ENCODE measurements at places on chromosomes 7 and 10. TPM values are rescaled to one million over a fixed set of nuclear protein-coding genes. Genes with fewer than 3 reads are reported as not detected.
A peak's percentile ranks its signal among the peaks of the same experiment; 100 is the strongest.

The SP4 gene
- total RNA-seq = 4.4 TPM

The FKBP9 gene
- total RNA-seq = 111 TPM

The COMMD3 gene
- total RNA-seq = 69.4 TPM

The TAS2R5 gene
- 4.7 TPM for total RNA-seq

The TAC1 gene
- not detected for total RNA-seq

The HHEX gene
- 0.19 TPM for total RNA-seq

The BAIAP2L1 gene
- total RNA-seq = 60.7 TPM

The SFRP5 gene
- not detected for total RNA-seq

DNA sequence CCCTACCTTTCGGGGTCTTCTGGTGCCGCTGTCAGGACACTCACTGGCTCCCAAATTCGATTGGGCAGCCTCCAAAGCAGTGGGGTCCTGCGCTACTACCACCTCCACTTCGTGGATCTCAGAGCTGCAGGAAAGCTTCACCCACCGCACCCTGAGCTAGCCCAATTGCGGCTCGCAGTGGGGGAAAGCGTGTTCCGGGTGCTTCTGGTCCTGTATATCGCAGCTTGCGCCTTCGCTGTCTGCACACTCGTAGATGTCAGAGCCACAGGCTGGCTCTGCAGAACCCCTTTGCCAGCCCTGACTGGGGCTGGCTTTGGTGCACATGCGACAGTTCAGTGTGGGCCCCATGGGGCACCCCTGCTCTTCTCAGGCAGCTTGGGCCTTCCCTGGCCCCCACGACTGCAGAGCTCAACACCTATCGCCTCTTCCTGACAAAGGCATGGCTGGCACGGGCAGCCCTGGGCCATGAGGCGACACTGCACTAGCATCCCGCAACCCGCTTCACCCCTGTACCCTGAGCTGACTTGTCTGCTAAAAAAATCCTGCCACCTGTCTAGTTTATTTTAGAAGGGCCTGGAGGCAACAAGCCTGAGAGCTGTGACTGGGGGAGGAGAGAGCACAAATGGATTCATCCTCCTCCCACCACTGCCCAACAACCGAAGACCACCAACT is 78.7 kb upstream of the ABI1 start:
- no peaks in the 10 kb centered on the region for H3K27me3 ChIP-seq
- no peak overlapping the region for H3K4me3 ChIP-seq
- no peaks in the 10 kb centered on the region for H3K36me3 ChIP-seq
- DNase-seq = no peak
- H3K4me1 ChIP-seq = no peaks in the 10 kb centered on the region

DNA sequence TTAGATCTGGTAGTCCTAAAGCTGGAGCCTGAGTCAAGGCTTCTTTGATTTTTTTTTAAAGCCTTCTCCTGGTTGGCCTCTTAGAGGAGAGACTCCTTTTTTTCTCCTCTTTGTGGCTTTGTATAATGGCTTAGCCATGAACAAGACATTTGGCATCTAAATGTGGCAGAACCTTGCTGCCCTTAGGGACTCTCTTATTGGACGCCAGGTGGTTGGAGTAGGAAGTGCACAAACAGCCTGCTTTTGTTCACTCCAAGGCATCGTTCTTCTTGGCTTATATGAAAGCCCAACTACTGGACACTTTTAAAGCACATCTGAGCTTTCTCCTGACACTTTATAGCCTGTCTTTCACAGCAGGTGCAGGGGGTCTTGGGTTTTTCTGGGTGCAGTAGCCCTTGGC is 25.0 kb downstream of the ZPBP start:
- H3K4me3 ChIP-seq = peak overlapping the region; percentile 60
- peak; percentile 35 for DNase-seq
- peaks cover 5% of the 10 kb centered on the region for H3K27me3 ChIP-seq
- H3K27ac ChIP-seq = no peak overlapping the region
- peaks cover 13% of the 10 kb centered on the region for H3K4me1 ChIP-seq
- no peaks in the 10 kb centered on the region for H3K36me3 ChIP-seq

- H3K4me3 ChIP-seq = no peak overlapping the region
- no peak overlapping the region for H3K27ac ChIP-seq
- H3K36me3 ChIP-seq = peaks cover 4% of the 10 kb centered on the region
- DNase-seq = no peak
Measured at GRCh38 chr10:72049969-72050781, 38.2 kb downstream of the SPOCK2 start.

DNA sequence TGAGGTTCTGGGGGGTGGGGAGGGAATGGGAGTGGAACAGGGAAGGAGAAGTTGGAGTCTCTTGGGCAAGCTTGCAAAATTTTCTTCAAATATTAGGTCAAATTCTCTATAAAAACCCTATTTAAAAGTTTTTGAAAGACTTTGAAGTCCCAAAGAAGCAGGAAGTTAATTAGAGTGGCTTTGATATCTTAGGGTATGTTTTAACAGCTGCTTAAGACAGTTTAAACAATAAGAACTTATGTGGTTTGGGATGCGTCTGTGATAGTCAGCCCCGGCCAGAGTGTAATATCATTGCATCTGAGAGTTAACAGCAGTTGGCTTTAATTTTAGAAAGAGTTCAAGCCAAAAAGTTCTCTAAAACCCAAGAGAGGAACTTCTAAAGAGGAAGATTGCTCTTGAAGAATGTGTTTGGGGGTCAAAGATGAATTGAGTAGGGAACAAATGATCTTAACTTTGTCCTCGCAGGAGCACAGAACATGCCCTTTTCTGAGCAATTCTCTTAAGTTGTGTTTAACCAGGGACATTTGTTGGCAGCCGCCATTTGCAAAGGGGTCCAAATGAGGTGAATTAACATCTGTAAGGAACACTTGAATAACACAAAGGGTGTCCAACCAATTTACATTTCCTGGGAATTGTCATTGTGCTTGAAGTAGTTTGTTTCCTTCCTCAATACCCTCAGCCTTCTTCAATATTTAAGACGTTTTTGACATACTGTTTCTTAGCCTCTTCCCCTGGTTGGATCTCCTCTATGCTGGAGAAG is 182.4 kb downstream of the PTEN start:
- peaks cover 12% of the 10 kb centered on the region for H3K4me1 ChIP-seq
- no peaks in the 10 kb centered on the region for H3K27me3 ChIP-seq
- DNase-seq = no peak
- H3K27ac ChIP-seq = no peak overlapping the region

- no peak overlapping the region for H3K27ac ChIP-seq
- no peak overlapping the region for H3K4me3 ChIP-seq
- H3K27me3 ChIP-seq = no peaks in the 10 kb centered on the region
- DNase-seq = no peak
- H3K4me1 ChIP-seq = no peaks in the 10 kb centered on the region
Measured at GRCh38 chr7:84277628-84278224, 83.1 kb upstream of the SEMA3A start.

GRCh38 chr10:58444876-58445275 is 59.7 kb downstream of the TFAM start:
- H3K27ac ChIP-seq = no peak overlapping the region
- no peaks in the 10 kb centered on the region for H3K27me3 ChIP-seq
- no peaks in the 10 kb centered on the region for H3K36me3 ChIP-seq
- peaks cover 9% of the 10 kb centered on the region for H3K4me1 ChIP-seq
- H3K4me3 ChIP-seq = no peak overlapping the region

GRCh38 chr10:4127518-4128315 is 342.7 kb upstream of the KLF6 start:
- H3K4me1 ChIP-seq = no peaks in the 10 kb centered on the region
- H3K27ac ChIP-seq = no peak overlapping the region
- no peaks in the 10 kb centered on the region for H3K27me3 ChIP-seq
- DNase-seq = no peak
- no peak overlapping the region for H3K4me3 ChIP-seq

GRCh38 chr10:77361426-77361825 is 276.2 kb downstream of the KCNMA1 start:
- H3K27me3 ChIP-seq = no peaks in the 10 kb centered on the region
- H3K36me3 ChIP-seq = no peaks in the 10 kb centered on the region
- H3K4me1 ChIP-seq = peaks cover 27% of the 10 kb centered on the region
- no peak overlapping the region for H3K4me3 ChIP-seq
- no peak for DNase-seq
- H3K27ac ChIP-seq = no peak overlapping the region

GRCh38 chr10:80462981-80463741 is 9.1 kb downstream of the TSPAN14 start:
- H3K4me3 ChIP-seq = peak overlapping the region; percentile 57
- H3K4me1 ChIP-seq = peaks cover 73% of the 10 kb centered on the region
- peaks cover 7% of the 10 kb centered on the region for H3K36me3 ChIP-seq

Measured in MCF 10A (cell line).